ENCODE measurements at places on chromosomes 4 and X.
A peak's percentile ranks its signal among the peaks of the same experiment; 100 is the strongest.

- no peak for DNase-seq
These were observed 279.9 kb downstream of the ADAM29 start for GRCh38 chr4:175198056-175198455.

DNA sequence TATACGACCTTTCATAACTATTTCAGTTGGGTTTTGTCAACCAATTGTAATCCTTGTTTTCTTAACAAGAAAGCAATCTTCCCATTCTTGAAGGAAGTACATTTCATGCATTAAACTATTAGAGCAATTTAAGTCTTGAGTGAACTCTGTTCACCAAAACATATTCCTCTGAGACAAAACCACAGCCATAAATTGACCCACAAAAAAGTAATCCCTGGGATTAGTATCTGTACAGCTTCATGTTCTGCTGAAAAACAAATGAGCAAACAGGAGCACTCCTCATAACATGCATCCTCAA, 207.0 kb upstream of the PDE5A start:
- DNase-seq = no peak

GRCh38 chr4:36159208-36159607, 85.1 kb downstream of the ARAP2 start:
- DNase-seq = peak; percentile 54

DNA sequence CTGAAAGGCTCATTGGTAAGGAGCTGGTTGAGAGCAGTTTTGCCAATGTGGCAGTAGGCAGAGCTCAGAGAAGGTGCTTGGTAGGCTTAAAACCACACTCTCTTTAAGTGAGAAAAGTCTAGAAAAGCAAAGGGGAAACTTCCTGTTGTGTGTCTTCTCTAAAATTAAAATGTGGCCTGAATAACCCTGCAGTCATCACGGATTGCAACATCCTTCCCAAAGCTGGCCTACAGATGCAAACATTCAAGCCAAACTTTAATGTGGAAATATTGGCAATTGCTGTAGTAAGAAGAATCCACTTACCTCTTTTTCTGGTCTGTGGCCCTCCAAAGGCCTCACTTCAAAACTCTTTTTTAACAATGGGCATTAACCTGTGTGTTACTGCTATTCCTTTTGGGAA, 348.5 kb downstream of the OPHN1 start:
- DNase-seq = no peak

- DNase-seq = peak; percentile 58
These were observed 262.2 kb downstream of the SPOCK3 start for GRCh38 chr4:166972071-166972470.

GRCh38 chr4:153643406-153644383, 40.4 kb upstream of the TLR2 start:
- DNase-seq = peak; percentile 46

- no peak for DNase-seq
These were observed 449.1 kb downstream of the NKX6-1 start for GRCh38 chr4:84050015-84050414.

Measured in globus pallidus (tissue), 1 donor.